ENCODE measurements at places on chromosomes 6 and 20. TPM values are rescaled to one million over a fixed set of nuclear protein-coding genes. Genes with fewer than 3 reads are reported as not detected.

LIN28B gene
- total RNA-seq = not detected

XKR7 gene
- not detected for total RNA-seq

CD93 gene
- total RNA-seq = not detected

TRIM10 gene
- not detected for total RNA-seq

SAPCD1 gene
- 0.33 TPM for total RNA-seq

All from mammary epithelial cell (primary cell).